ENCODE measurements at places on chromosomes 4 and X.

GRCh38 chrX:49163555-49164419, 1.2 kb downstream of the MAGIX start:
- DNase-seq = peak; percentile 78

- no peak for DNase-seq
Observed at GRCh38 chrX:132046533-132046932, 23.4 kb downstream of the STK26 start.

GRCh38 chr4:37978248-37978924, 18.2 kb downstream of the PTTG2 start:
- DNase-seq = no peak

DNA sequence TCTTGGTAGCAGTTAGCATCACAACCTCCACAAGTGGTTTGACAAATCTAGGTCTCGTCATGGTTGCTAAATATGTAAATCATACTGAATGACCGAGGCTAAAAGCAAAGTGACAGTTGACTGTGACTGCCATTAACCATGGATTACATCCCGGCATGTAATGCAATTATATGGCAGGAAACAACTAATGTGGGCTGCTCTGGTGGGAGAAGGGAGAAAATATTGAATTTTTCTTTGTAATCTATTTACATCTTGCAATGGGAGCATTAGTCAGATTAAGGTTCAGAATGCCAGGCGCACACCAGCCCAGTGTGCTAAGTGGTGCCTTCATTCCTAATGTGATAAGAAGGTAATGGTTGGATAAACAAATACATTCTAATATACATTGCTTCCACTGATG, 35.8 kb downstream of the UNC5C start:
- no peak for DNase-seq

All from COLO829 (cell line).